Naive thymus-derived CD8-positive, alpha-beta T cell (primary cell): ENCODE measurements at places on chromosomes 6 and 20. TPM values are rescaled to one million over a fixed set of nuclear protein-coding genes. Genes with fewer than 3 reads are reported as not detected.

CUL9 gene
- 110 TPM for total RNA-seq

PPIL1 gene
- 10.3 TPM for total RNA-seq

SFTA2 gene
- not detected for total RNA-seq

EMILIN3 gene
- not detected for total RNA-seq
